Astrocyte (in vitro differentiated cells and primary cell): ENCODE measurements at places on chromosomes 1 and 21.
A peak's percentile ranks its signal among the peaks of the same experiment; 100 is the strongest.

DNA sequence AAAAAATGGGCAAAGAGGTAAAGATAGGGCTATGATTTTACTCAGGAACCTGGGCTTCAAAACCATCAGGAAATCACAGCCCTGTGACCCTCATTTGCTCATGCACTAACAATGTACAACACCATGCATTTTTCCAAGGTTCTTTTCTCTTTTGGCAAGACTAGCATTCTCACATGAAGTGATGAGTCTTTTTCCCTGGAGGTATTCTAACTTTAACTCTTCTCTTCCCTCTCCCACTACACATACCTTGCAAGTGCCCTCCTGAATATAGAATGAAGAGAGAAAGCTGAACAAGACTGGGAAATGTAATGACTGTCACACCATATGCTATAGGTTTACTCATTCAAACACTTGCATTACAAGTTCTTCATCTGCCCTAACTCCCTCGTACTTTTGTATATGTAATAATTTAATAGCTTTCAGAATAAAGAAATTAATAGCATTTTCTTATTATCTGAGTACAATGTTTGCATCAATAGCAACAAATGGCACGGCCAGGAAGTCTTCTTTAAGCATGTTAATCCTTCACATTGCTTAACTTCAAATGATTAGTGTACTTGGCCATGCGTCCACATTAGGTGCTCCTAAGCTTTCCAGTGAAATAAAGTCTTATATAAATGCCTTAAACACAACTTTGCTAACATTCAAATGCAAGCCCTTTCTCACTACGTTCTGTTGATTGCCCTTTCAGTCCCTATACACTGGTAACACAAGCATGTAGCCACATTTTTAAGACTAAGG lies 1.8 kb downstream of the NIBAN1 start:
- peak; percentile 51 for DNase-seq

GRCh38 chr1:30146448-30146847 lies 576.9 kb downstream of the MATN1 start:
- DNase-seq, result no peak

DNA sequence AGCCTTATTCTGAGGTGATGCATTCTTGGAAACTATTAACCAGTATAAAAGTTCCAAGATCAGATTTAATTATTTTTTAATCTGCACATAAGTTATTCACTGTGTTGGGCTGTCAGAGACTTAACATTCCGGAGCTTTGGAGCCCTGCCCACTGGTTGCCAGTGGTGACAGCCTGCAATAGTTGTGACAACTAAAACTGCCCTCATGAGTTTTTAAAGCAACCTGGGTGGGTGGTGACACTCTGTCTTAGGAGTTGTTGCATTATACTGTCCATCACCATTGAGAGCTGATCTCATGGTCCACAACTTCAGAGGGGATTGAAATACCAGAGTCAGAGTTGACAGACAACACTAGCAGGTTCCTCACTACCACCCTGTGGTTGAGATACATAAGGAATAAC lies 653.9 kb upstream of the USP24 start:
- DNase-seq, result peak; percentile 23

DNA sequence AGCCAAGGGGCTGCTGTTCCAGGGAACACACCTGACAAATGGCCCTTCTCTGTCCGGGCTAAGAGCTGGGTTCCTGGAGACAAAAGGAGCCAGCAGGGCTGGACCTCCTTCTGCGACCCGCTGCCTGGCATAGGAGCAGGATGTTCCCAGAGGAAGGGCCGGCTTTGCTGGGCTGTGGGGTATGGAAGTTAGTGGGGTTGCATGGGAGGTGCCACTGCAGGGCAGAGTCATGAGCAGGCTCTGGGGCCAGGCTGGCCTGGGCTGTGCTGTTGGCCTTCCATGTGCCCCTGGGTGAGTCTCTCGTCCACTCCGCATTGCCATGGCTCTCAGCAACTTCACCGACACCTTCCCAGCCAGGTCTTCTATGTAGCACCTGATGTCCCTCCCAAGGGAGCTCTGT lies 507.6 kb downstream of the PTPRU start:
- DNase-seq, result no peak

- no peak for DNase-seq
Measured at GRCh38 chr1:169122976-169123375, 16.5 kb downstream of the ATP1B1 start.

DNA sequence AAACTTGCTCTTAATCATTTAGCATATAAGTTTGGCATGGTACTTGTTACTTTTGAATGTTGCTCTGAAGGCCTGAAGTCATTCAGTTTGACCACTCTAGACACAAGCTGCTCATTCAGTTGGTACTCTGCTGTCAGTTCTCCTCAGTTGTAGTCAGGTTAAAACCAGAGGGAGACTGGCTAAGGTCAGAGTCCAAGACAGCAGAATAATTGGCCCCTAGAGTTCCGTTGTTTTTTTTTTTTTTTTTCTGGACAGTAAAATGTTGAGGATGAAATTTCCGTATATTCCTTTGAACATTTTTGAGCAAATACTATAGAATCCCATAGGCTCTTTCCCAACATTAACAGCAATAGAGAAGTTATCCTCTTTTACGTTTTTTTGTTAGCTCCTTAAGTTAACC lies 9.4 kb downstream of the ZBTB40 start:
- DNase-seq, result no peak

GRCh38 chr1:21634806-21635535 lies 34.2 kb downstream of the RAP1GAP start:
- DNase-seq, result no peak

GRCh38 chr1:16143566-16144324 lies 12.1 kb downstream of the EPHA2 start:
- DNase-seq, result peak; percentile 65

DNA sequence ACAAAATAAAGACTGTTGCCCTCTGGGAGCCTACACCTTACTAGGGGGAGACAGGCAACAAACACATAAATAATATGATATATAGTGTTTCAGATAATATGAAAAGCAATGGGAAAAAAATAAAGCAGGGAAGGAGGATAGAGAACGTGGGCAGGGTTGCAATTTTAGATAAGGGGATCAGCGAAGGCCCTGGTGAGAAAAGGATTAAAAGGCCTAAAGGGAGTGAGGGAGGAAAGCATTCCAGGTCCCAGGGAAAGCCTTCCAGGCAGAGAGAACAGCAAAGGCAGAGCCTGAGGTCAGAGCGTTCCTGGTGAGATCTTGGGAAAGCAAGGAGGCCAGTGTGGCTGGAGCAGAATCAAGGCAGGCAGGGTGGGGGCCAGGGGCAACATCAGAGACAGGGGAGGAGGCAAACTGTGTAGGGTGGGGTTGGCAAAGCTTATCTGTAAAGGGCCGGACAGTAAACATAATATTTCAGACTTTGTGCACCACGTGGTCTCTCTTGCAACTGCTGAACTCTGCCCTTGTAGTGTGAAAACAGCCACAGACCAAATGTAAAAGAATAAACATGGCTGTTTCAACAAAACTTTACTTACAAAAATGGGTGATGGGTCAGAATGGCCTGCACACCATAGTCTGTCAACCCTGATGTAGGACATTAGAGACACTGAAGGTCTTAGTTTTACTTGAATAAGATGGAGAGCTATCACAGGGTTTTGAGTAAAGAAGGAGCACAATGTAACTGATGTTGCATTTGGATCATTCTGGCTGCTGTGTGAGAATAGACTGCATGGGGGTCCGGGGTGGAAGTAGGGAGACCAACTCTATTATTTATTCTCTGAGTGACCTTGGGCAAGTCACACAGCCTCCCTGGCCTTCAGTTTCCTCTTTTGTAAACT lies 13.3 kb upstream of the CPT2 start:
- DNase-seq, result no peak

DNA sequence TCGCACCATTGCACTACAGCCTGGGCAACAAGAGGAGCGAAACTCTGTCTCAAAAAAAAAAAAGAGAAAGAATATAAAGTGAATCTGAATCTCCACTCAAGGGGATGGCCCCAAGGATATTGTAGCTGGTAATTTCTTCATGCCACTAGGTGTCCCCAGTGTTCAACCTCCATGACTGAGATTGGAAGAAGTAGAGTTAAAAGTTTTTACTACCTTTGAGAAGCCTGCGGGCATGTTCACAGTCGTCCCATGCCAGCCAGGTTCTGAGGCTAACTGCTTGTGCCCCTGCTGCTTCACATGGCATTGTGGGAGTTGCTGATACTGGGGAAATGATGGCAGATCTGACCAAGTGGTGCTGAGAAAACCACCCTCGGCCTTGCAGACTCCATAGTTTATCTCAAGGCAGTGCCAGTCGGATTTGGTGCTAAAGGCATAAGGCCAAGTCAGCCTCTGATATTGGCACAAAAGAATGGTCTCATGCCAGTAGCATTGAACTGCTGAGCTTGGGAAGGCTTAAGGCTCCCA lies 10.8 kb upstream of the SHISA4 start:
- DNase-seq, result peak; percentile 29

DNA sequence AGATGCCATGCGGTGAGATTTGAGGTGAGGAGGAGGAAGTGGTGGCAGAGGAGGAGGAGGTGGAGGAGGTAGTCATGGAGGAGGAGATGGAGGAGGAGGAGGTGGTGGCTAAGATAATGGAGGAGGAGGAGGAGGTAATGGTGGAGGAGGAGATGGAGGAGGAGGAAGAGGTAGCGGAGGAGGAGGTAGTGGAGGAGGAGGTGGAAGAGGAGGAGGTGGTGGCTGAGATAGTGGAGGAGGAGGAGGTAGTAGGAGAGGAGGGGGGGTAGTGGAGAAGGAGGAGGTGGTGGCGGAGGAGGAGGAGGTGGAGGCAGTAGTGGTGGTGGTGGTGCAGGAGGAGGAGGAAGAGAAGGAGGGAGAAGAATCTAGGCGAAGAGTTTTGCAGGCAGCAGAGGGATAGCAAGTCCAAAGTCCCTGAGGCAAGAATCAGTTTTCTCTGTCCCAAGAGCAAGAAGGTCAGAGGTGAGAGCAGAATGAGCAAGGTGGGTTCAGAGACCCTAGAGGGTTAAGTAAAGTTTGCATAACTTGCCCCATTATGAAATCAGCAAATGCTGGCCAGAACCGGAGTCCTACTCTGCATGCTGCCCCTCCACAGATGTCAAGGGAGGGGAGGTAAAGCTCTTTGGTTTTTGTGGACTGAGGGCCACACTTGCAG lies 38.9 kb upstream of the GNPAT start:
- no peak for DNase-seq
